ENCODE measurements at places on chromosomes 6 and 20.

DNA sequence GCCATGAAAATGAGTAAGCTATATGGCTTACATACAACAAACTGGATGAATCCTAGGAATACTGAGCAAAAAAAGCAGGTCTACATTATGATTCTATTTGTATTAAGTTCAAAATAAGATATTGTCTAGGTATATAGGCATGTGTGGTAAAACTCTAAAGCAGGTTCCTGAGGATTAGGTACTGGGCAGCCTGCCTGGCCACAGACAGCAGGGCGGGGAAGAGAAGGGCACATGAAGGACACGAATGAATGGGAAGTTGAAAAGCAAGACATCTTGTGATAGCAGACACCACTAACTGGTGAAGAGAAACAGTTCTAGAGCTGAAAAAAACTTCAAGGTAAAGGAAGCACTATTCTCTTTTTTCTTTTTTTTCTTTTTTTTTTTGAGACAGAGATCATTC is 72.6 kb upstream of the SLC4A11 start:
- no peak for DNase-seq

DNA sequence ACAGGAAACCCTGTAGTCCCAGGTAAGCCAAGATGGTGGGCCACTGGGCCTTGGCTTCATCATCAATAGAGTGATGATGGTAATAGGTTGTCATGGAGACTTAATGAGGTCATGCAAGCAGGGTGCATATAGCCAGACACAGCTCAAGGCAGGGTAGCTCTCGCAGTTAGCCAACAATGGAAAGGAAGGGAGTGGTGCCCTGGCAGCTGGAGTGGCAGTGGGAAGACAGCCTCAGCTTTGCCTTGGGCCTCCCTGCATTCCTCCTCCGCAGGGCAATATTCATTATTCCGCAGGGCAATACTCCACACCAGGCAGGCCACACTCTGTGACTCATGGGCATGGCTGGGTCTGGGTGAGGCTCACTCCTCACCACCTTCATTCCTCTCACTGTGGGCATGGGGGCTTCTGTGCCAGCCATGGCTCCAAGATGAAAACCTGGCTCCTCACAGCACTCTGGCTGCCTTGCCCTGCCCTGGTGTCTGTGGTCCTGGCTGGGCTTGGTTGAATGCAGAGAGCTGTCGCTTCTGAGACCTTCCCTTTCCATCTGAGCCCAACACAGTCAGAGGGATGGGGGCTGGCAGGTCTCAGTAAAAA is 163.1 kb upstream of the PMEPA1 start:
- no peak for DNase-seq

GRCh38 chr20:51801122-51801822 is 1.0 kb downstream of the SALL4 start:
- no peak for DNase-seq

DNA sequence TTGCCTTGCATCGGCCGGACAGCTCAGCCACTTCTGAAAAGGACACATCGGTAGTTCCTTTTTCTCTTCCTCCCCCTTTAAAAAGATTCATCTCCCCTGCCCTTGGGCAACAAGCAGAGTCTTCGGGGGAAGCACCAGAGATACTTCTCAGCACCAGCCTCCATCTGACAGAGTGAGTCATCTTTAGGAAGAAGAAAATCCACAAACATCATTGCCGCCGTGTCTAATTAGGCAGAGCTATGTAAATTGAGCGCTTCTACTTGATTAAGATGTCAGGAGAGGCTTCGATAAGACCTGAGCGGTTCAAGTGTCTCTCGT is 186.4 kb downstream of the TAF4 start:
- no peak for DNase-seq

DNA sequence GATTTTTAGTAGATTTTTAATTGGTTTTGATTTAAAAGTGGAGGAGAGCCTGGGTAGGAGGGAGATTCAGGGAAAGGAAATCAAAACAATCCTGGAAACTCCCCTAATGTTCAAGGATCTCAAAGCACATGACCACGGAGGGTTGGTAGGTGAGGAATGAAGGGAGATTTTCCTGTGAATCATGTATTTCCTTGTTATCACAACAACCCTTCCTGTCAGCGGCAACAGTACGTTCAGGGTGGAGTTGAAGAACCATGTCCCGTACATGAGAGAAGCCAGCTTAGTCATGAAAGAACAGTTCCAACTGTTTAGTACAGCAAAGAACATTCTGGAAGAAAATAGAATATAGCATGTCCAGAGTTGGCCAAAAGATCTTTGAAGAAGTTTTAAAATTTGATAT is 79.4 kb upstream of the SCAF8 start:
- DNase-seq, result no peak

- no peak for DNase-seq
These were observed 9.1 kb upstream of the ZNF133 start for GRCh38 chr20:18279242-18279641.

GRCh38 chr6:151847064-151847463 is 39.6 kb downstream of the ESR1 start:
- no peak for DNase-seq

- DNase-seq, result no peak
These were observed 101.1 kb downstream of the DLGAP4 start for GRCh38 chr20:36407199-36407733.

DNA sequence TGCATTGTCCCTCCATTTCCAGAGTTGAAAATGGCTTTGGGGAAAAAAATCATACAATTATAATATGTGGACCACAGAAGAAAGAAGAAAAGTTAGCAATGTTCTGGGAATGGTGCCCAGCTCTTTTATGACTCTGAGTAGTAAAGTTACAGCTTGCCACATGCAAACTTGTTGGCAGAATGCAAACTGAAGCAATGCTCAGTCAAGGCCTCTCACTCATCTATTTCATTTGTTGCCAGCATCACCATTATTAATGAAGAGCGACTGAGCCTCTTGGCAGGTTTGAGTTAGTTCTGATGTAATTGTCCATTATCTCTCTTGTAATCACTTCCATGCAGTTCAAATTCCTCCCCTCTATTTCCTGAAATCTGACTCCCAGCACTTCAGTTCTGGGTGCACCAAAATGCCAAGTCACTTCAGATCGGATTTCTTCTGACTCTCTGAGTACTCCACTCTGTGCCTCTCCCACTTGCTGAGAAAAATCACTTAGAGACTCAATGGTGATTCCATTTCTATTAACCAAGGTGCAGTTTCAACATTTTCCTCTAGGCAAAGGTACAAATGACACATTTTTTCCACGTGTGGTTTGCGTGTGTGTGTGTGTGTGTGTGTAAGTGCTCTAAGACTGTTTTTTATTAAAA is 154.4 kb upstream of the STMND1 start:
- no peak for DNase-seq

DNA sequence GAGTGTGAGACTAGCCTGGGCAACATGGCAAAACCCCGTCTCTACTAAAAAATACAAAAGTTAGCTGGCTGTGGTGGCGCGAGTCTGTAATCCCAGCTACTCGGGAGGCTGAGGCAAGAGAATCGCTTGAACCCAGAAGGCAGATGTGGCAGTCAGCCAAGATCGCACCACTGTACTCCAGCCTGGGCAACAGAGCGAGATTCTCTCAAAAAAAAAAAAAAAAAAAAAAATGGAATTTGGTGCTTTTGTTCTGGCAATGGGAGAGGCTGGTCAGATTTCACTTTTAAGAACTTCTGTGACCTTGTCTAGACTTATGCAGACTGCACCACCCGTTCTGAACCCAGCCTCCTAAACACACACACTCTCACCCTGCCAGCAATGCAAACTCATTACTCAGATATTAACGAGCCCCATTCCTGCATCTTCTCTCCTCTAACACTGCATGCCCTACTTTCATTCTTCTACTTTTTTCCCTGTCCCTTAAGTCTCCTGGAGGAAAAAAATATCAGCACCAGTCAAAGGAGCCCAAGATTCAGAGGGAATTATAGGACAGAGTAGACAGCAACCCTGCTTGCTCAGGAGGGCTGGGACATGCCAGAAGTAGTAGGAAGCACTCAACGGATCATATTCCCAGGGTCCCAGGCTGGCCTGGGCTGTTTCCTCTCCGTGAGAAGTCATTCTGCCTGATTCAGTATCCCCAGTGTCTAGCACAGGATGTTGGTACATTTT is 4.4 kb downstream of the MOCS1 start:
- no peak for DNase-seq

DNA sequence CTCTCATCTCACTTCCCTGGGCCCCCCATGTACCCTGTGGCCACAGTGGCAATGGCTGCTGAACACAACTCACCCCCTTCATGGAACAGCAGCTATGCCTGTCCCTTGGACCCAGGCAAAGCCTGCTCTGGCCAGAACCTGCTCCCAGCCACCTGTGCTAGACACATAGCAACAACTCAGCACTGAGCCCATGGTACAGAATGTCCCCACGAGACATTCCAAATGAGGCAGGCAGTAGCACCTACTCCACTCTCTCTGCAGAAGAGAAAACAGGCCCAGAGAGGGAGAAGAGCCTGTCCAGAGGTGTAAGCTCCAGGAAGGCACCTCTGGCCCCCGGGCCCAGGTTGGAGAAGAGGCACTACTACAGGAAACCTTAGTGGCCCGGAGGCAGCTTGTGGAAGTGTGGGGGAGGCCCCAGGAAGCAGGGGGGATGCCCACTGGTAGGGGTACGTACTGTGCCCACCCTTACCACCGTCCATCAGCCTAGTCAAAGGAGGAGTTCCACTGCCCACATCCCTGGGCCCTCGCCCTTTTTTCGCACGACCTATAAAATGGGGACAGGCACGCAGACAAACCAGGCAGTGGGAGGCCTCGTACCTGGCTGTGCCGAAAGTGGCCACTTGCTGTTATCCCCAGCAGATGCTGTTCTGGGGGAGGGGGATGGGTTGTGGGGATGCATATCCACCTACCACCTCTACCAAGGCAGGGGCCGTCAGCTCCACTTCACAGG is 97.2 kb downstream of the ASXL1 start:
- DNase-seq, result no peak

DNA sequence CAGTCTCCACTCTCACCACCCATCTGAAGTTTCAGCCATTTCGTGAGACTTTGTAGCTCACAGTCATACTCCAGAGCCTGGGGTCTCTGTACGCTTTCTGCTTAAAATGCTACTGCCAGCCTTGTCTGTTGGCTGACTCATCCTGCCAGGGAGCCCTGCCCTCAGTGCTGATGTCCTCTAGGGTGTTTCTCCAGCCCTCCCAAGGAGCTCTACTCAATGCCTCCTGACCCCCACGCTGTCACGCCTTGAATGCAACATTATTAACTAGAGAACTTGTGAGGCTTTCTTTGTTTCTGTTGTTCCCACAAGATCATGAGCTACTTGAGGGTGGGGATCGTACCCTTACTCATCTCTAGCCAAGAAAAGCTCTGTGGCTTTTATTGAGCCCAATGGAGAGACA is 20.1 kb downstream of the KIF16B start:
- DNase-seq, result no peak

All from activated CD8-positive, alpha-beta memory T cell treated with anti-CD3 and anti-CD28 coated beads, Interleukin-2, amount 50 U/mL, for 4 hours (primary cell).